ENCODE measurements at places on chromosomes 12 and 14.

DNA sequence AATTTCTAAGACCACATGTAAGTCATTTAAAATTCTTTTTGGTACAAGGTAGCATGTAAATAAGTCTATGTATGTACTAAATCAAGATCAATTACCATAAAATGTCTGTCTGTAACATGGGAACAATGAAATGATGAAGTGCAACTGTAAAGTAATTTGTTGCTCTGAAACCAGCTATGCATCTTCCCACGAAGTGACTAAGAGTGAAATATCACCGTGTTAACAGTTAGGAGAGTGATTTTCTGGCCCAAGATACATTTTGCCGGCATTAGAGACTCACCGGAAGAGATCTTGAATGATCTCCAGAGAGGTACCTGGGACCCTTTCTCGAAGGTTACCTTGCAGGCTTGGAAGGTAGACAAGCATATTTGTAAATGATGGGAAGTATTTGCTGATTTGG, 105.8 kb downstream of the SAMD4A start:
- no peak for DNase-seq

- DNase-seq = peak; percentile 12
Measured at GRCh38 chr12:538731-539539, 79.2 kb downstream of the B4GALNT3 start.

DNA sequence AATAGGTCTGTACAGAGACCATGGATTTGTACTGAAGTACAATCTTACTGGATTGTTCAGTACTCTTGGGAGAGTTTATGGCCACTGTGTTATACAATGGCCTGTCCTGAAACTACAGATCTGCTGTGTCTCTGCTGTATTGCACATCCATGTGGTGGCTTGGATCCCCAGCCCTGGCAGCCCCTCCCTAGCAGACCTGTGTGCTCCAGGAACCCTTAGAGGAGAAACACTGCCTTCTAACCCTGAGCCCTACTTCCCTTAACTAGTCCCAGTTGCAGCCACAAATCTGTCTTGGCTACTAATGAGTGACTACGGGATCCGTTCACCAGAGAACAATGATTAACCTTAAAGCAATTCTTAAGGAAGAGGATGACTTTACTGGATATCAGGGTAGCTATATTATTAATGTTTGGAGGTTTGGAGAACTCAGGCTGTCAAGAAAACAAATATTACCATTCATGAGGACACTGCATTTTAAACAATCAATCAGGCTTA, 27.7 kb downstream of the RNF34 start:
- no peak for DNase-seq

DNA sequence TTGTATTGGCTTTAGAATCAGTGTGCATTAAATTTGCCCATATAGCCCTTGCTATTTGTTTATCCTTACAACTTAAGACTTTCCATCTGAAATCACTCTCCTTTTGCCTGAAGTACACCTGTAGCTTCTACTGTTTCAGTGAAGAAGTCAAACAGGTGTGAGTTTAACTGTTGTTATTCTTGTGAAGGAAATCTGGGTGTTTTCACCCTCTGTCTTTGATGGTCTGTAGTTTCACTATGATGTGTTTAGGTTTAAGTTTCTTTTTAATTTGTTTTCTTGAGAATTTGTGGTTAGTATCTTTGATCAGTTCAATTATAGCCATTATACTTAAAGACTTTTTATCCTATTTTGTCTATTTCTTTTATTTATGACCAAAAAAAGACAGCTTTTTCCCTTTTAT, 68.9 kb upstream of the BBS10 start:
- DNase-seq = no peak

DNA sequence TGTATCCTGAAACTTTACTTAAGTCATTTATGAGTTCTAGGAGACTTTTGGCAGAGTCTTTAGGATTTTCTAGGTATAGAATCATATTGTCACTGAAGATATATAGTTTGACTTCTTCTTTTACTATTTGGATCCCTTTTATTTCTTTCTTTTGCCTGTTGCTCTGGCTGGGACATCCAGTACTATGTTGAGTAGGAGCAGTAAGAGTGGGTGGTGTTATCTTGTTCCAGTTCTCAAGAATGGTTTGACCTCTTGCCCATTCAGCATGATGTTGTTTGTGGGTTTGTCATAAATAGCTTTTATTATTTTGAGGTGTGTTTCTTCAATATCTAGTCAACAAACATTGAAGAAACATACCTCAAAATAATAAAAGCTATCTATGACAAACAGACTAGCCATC, 35.0 kb downstream of the LIN7A start:
- no peak for DNase-seq

DNA sequence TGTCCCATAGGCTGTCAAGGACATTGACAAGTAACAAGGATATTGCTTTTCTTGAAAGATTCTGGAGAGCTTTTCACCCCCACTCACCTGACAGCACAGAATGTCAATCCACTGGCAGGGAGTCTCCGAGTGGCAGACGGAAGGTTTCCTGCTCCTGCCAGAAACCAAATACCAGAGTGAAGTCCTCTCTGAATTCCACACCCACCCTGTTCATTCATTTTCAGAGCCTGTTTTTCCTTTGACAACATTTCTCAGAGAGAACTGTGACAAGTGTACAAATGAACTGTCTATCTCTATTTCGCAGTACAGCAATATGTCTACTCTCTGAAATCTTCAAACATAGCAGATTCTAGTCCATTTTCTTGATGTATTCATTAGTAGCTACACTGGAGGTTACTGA, 26.2 kb upstream of the BICD1 start:
- no peak for DNase-seq

GRCh38 chr14:102037686-102038085, 49.2 kb downstream of the HSP90AA1 start:
- DNase-seq = no peak

Measured in adipocyte (in vitro differentiated cells).